Activated naive CD8-positive, alpha-beta T cell treated with anti-CD3 and anti-CD28 coated beads for 36 hours (primary cell): ENCODE measurements at places on chromosomes 5 and 9.

DNA sequence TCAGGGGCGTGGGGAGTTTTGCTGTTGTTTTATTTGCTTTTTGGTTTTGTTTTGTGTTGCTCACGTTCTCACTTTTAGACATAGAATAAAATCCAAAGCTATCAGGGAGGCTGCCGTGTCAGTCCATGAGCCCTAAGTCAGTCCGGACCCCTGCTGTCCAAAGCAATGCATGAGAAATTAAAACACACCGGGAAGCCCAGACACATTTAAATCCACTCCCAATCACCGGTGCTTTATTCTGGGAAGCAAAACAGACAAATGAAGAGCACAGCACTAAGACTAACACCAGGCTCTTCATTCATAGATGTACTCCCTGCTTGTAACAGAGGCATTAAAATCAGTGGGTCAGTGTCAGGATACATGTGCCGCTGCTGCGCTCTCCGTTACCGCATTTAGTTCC is 180.9 kb downstream of the IRX2 start:
- no peak for DNase-seq
- H3K36me3 ChIP-seq, result no peaks in the 10 kb centered on the region
- no peak overlapping the region for H3K4me3 ChIP-seq
- H3K4me1 ChIP-seq, result no peaks in the 10 kb centered on the region

- H3K36me3 ChIP-seq, result peaks cover 59% of the 10 kb centered on the region
- peaks cover 87% of the 10 kb centered on the region for H3K4me1 ChIP-seq
- peak overlapping the region; percentile 83 for H3K4me3 ChIP-seq
- no peak for DNase-seq
Observed at GRCh38 chr5:119274767-119275130, 81.1 kb upstream of the TNFAIP8 start.

DNA sequence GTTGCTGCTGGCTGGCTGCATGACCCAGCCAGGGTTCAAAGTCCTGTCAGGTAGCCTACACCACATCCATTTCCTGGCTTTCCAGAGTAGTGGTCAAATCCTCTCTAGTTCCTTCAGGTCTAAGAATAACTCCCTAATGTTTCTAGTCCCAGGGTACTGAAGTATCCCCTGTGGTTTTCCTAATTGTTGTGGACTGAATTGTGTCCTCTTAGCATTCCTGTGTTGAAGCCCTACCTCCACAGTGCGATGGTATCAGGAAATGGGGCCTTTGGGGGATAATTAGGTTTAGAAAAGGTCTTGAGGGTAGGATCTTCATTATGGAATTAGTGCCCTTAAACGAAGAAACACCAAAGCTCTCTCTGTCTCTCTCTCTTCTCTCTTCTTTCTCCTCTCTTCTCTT is 191.8 kb upstream of the CCNG1 start:
- no peak overlapping the region for H3K27ac ChIP-seq
- H3K4me1 ChIP-seq, result no peaks in the 10 kb centered on the region
- no peak overlapping the region for H3K4me3 ChIP-seq
- DNase-seq, result no peak

DNA sequence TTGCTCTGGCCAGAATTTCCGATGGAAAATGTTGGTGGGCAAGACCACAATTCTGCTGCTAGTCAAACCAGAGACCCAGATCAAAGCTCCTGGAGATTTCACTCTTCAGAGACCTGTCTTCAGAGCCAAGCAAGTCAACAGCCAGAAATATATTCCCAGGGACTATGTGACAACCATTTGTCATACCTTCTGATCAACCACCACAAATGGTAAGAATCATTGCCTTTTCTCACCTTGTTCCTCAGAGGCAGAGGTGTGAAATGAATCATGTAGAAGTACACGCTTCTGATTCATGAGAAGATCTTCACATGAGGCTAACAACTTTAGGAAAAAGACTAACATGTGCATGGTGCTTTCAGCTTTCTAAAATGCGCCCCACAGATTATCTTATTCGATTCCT is 53.5 kb downstream of the SUSD1 start:
- H3K36me3 ChIP-seq, result peaks cover 10% of the 10 kb centered on the region
- H3K27ac ChIP-seq, result no peak overlapping the region
- no peak for DNase-seq
- peaks cover 8% of the 10 kb centered on the region for H3K4me1 ChIP-seq
- H3K4me3 ChIP-seq, result no peak overlapping the region
- no peaks in the 10 kb centered on the region for H3K27me3 ChIP-seq

GRCh38 chr9:124779368-124780059 is 2.6 kb downstream of the OLFML2A start:
- no peak overlapping the region for H3K27ac ChIP-seq
- H3K36me3 ChIP-seq, result no peaks in the 10 kb centered on the region
- no peak for DNase-seq
- no peak overlapping the region for H3K4me3 ChIP-seq
- peaks cover 37% of the 10 kb centered on the region for H3K27me3 ChIP-seq

DNA sequence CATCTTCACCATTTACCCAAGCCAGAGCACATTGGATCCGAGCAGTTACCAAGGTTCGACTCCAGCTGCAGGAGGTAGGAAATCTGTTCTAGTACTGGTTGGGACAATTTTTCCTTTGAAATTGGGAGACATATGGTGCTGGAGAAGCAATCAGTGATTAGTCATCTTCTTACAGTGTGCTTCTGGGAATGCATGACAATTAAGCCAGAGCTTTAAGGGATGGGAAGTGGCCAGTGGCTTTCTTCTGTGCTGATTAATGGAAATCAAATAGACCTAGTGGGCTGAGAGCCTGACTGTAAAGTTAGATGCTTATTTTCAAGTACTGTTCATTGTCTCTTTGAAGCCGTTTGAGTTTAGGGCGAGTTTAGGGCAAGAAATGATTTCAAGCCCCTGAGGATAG is 152.1 kb downstream of the UNC13B start:
- H3K4me1 ChIP-seq, result no peaks in the 10 kb centered on the region
- DNase-seq, result no peak
- no peak overlapping the region for H3K27ac ChIP-seq
- H3K36me3 ChIP-seq, result no peaks in the 10 kb centered on the region
- no peak overlapping the region for H3K4me3 ChIP-seq

GRCh38 chr5:40017135-40017534 is 592.4 kb upstream of the DAB2 start:
- H3K4me1 ChIP-seq, result no peaks in the 10 kb centered on the region
- H3K4me3 ChIP-seq, result no peak overlapping the region
- H3K27me3 ChIP-seq, result peaks cover 18% of the 10 kb centered on the region
- no peak for DNase-seq
- no peaks in the 10 kb centered on the region for H3K36me3 ChIP-seq

GRCh38 chr5:2254406-2254805 is 371.7 kb upstream of the IRX4 start:
- H3K27me3 ChIP-seq, result no peaks in the 10 kb centered on the region
- H3K27ac ChIP-seq, result no peak overlapping the region
- H3K36me3 ChIP-seq, result no peaks in the 10 kb centered on the region
- no peak overlapping the region for H3K4me3 ChIP-seq

DNA sequence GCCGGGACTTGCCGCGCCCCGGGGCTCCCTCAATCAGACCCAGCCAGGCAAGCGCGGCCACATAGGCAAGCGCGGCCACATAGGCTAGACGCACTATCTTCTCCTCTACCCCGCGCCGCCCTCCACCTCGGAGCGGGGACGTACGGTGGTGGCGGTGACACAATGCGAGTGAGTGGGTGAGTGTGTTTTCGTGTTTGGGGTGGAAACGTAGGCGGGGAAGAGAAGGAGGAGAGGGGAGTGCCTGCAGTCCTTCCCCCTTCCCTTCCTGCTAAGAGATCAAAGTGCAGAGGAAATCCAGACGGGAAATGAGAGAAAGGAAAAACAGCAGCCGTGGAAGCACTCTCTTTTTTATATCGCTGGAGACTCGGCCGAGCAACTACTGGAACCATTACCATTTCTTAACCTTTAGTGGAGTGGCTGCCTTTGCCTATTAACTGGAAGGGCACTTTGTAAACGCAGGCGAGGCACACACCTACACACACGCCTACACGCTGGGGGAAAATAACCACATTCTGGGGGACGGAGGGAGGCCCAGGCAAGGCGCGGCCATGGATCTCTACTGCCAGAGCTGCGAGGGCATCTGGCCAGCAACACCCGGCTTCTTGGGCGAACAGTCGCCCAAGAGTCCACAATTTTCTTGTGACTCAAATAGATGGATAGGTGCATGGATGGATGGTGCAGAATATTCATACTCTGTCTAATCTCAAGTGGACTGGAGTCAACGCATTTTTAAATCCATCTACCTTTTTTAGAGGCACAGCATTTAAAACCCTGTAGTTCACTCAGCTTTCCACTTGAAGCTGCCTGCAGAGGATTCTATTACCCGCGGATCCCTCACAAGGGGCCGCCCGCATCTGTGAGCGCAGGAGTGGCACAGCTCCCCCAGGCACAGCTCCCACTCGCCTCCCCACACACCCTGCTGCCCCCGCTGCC is 2.1 kb downstream of the EDIL3 start:
- peaks cover 52% of the 10 kb centered on the region for H3K27me3 ChIP-seq
- no peak overlapping the region for H3K27ac ChIP-seq
- H3K4me3 ChIP-seq, result no peak overlapping the region
- peak; percentile 7 for DNase-seq
- H3K4me1 ChIP-seq, result peaks cover 5% of the 10 kb centered on the region
- peaks cover 2% of the 10 kb centered on the region for H3K36me3 ChIP-seq

DNA sequence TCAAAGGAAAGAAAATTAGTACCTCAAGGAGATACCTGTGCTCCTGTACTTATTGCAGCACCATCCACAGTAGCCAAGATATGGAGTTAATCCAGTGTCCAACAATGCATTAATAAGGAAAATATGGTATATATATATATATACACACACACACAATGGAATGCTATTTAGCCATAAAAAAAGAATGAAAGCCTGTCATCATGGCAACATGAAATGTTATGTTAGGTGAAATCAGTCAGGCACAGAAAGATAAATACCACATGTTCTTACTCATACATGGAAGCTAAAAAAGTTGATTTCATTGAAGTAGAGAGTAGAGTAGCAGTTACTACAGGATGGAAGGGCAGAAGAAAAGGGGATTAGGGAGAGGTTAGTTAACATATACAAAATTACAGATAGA is 601.5 kb downstream of the ANXA1 start:
- H3K4me3 ChIP-seq, result no peak overlapping the region
- no peak overlapping the region for H3K27ac ChIP-seq
- no peaks in the 10 kb centered on the region for H3K27me3 ChIP-seq
- no peaks in the 10 kb centered on the region for H3K36me3 ChIP-seq
- H3K4me1 ChIP-seq, result no peaks in the 10 kb centered on the region
- DNase-seq, result no peak

- no peaks in the 10 kb centered on the region for H3K27me3 ChIP-seq
- DNase-seq, result no peak
- H3K4me1 ChIP-seq, result no peaks in the 10 kb centered on the region
- no peaks in the 10 kb centered on the region for H3K36me3 ChIP-seq
Observed at GRCh38 chr5:171816666-171817065, 31.0 kb downstream of the SMIM23 start.

DNA sequence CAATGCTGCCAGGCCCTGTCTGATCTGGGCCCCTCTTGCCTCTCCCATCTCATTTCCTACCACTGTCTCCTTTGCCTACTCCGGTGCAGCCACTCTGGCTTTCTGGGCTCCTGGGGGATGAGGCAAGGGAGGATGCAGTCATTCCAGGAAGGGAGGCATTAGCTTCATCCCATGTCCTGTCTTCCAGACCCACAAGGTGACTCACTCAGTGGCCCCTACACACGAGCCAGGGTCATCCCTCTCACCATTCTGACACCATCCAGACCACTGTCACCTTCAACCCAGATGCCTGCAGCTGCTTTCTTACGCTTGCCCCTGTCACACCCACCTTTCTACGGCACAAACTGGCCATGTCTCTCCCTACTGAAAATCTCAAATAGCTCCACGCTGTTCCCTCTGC is 19.1 kb downstream of the ACSL6 start:
- H3K36me3 ChIP-seq, result no peaks in the 10 kb centered on the region
- no peak overlapping the region for H3K4me3 ChIP-seq
- DNase-seq, result no peak
- no peak overlapping the region for H3K27ac ChIP-seq

DNA sequence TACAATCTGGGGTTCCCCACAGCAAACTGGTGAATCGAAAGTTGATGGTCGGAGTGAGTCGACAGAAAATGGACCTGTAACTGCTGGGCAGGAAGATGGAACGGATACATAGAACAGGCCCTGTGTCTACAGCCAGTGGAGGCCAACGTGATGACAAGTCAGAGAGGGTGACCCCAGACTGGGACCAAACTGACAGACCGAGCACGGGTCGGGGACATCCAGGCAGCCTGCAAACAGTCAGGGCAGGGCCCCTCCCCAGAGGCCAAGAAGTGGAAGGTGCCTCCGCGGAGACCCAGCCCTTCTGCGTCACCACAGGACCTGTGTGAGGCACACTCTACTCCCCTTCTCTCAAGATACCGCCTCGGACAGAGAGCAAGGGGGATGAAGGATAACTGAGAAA is 25.1 kb upstream of the FANCC start:
- DNase-seq, result no peak
- H3K36me3 ChIP-seq, result no peaks in the 10 kb centered on the region
- peaks cover 7% of the 10 kb centered on the region for H3K4me1 ChIP-seq
- H3K27me3 ChIP-seq, result peaks cover 7% of the 10 kb centered on the region
- no peak overlapping the region for H3K4me3 ChIP-seq
- H3K27ac ChIP-seq, result no peak overlapping the region

GRCh38 chr9:121393318-121393717 is 23.3 kb upstream of the STOM start:
- no peaks in the 10 kb centered on the region for H3K27me3 ChIP-seq
- no peak overlapping the region for H3K27ac ChIP-seq
- peaks cover 7% of the 10 kb centered on the region for H3K4me1 ChIP-seq

- H3K27ac ChIP-seq, result no peak overlapping the region
- H3K36me3 ChIP-seq, result no peaks in the 10 kb centered on the region
- H3K4me1 ChIP-seq, result peaks cover 9% of the 10 kb centered on the region
- peaks cover 16% of the 10 kb centered on the region for H3K27me3 ChIP-seq
Observed at GRCh38 chr9:121447321-121447834, 52.3 kb downstream of the GGTA1 start.

DNA sequence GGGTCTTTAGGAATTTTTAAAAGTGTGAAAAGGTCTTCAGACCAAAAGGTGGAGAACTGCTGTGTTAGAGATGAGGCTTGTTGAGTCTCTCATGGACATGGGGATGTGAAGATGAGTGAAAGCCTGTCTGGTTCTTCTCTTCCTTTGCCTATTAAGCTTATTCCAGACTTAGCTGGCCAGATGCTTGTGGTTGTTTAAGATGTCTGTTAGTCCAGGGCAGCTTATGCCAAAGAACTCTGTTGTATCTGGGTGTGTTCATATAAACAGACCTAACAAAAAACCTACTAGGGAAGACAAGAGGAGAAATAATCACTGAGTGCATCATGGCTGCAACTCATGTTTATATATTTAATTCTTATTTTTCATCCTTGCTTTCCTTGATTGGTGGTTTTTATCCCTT is 57.5 kb upstream of the NCS1 start:
- H3K4me3 ChIP-seq, result no peak overlapping the region
- H3K4me1 ChIP-seq, result peaks cover 13% of the 10 kb centered on the region
- no peak overlapping the region for H3K27ac ChIP-seq
- H3K27me3 ChIP-seq, result no peaks in the 10 kb centered on the region

DNA sequence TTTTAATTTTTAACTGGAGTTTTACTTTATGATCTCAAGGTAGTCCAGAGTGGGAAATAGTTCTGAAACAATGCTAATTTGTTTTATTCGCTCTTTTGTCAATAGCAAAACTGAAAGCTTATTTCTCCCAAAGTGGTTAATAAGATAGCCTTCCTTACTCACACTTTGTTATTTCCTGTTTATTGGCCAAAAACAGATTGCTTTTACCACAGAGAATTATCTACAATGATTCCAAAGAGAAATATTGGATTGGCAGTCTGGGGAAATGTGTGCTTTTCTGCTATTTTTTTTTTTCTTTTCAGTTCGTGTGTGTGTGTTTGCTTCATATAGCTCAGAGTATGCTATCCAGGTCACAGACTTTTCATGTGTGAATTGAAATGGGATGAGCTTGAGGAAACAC is 756.7 kb upstream of the RGMB start:
- no peaks in the 10 kb centered on the region for H3K4me1 ChIP-seq
- H3K4me3 ChIP-seq, result no peak overlapping the region
- DNase-seq, result no peak
- H3K36me3 ChIP-seq, result no peaks in the 10 kb centered on the region
- H3K27ac ChIP-seq, result no peak overlapping the region
- no peaks in the 10 kb centered on the region for H3K27me3 ChIP-seq
